ENCODE measurements at places on chromosomes 1 and 21. TPM values are rescaled to one million over a fixed set of nuclear protein-coding genes. Genes with fewer than 3 reads are reported as not detected.

SLC5A9 gene
- polyA plus RNA-seq = 8.9 TPM

- DNase-seq = no peak
These were observed 27.6 kb downstream of the FAAH start for GRCh38 chr1:46421739-46422138.

- DNase-seq = no peak
These were observed 3.7 kb downstream of the MATN1 start for GRCh38 chr1:30719406-30720270.

SLC66A1 gene
- polyA plus RNA-seq = 15.7 TPM

DNA sequence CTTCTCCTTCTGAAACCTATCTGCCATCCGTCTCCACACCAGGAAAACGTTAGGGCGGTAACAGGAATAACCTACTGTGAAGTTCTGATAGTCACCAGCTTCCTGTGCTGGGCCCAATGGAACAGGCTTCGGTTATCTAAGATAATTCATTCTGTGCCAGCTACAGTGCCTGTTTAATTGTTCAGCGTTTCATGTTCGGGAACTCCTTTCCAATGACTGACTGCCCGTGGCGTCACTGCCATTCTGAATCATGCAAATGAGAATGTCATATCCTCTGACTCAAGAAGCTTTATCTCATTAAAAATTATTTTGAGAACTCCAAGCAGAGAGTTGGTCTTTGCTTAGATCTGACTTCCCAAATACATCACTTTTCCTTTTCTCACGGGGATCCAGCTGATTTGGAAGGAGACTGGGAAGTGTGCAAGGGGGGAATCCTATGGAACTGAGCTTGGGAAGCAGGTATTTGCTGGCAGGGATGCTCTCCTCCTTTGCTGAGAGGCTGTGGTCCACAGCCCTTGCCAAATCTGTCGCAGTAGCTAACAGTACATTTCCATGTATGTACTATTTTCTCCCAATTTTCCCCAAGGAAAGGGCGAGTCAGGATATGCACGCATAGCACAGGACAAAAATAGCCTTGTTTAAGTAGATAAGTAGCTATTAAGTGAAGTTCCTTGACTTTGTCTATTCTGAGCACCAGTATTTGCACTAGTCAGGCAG is 358.7 kb downstream of the LTN1 start:
- DNase-seq = no peak

DNA sequence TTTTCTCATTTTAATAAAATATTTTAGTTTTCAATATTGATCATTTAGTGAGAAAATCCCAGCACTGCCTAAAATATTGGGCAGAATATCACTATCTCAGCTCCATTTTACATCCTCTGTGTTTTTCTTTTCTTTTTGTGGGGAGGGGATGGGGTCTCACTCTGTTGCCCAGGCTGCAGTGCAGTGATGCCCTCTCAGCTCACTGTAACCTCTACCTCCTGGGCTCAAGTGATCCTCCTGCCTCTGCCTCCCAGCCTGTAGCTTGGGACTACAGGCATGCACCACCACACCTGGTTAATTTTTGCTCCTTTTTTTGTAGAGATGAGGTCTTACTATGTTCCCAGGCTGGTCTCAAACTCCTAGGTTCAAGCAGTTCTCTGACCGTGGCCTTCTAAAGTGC is 76.1 kb downstream of the SLC25A24 start:
- no peak for DNase-seq

HNRNPCL4 gene
- 0.27 TPM for polyA plus RNA-seq

GRCh38 chr21:46156378-46156645 is 933 bp upstream of the FTCD start:
- DNase-seq = no peak

BARHL2 gene
- polyA plus RNA-seq = not detected

TXNDC12 gene
- 79.3 TPM for polyA plus RNA-seq

OR2AK2 gene
- not detected for polyA plus RNA-seq

ZBTB17 gene
- polyA plus RNA-seq = 35.5 TPM

GRCh38 chr1:23251812-23252211 is 34.5 kb upstream of the HTR1D start:
- no peak for DNase-seq

ADGRL4 gene
- polyA plus RNA-seq = 21.6 TPM

SYT2 gene
- polyA plus RNA-seq = 2.9 TPM

DNA sequence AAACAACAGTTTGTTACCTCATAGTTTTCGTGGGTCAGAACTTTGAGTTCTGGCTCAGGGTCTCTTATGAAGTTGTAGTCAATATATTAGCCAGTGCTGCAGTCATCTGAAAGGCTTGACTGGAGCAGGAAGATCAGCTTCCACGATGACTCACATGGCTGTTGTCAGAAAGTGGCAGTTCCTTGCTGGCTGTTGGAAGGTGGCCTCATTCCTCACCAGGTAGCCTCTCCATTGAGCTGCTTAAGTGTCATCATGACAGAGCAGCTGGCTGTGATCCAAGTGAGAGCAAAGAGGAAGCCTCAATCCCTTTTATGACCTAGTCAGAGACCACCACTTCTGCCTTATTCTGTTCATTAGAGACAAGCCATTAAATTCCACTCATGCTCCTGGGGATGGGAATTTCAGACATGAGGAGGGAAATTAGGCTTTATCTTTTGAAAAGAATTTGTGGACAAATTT is 5.6 kb downstream of the OSBPL9 start:
- DNase-seq = no peak

DNA sequence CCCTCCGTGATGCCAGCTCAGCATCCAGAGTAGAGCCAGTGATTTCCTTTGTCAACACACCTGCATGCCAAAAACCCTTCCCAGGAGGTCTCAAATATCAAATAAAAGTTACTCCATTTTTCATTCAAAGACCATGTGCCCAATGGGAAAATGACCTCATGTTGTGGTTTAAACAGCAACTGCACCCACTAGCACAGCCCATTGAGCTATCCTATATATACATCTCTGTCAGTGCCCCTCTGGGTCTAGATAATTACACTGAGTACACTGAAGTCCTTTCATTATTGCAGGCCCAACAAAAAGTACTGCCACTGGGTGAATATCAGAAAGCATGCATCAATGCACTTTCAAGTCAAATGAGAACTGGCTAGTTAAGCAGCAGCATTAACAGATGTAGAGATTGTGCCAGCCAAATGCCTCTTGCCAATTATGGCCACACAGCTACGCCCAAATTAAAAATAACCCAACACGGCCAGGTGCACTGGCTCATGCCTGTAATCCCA is 117.7 kb downstream of the SLC45A1 start:
- no peak for DNase-seq

PHLDA3 gene
- 12.7 TPM for polyA plus RNA-seq

DNA sequence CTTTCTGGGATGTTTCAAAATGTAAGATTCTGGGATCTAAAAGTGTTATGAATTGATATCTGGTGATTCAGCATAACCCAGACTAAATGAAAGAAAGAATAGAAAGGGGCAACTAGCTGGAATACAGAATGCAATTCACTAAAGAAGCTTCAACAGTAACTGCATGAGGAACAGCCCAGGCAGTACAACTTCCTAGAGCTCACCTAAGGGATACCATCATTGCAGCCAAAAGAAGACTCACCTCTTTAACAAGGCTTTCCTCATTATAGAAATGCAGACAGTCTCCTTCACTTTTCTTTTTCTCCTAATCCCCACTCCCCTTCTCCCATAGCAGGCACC is 6.3 kb downstream of the RGS5 start:
- no peak for DNase-seq

- peak; percentile 62 for DNase-seq
These were observed 14.7 kb downstream of the JUN start for GRCh38 chr1:58768971-58769808.

DNA sequence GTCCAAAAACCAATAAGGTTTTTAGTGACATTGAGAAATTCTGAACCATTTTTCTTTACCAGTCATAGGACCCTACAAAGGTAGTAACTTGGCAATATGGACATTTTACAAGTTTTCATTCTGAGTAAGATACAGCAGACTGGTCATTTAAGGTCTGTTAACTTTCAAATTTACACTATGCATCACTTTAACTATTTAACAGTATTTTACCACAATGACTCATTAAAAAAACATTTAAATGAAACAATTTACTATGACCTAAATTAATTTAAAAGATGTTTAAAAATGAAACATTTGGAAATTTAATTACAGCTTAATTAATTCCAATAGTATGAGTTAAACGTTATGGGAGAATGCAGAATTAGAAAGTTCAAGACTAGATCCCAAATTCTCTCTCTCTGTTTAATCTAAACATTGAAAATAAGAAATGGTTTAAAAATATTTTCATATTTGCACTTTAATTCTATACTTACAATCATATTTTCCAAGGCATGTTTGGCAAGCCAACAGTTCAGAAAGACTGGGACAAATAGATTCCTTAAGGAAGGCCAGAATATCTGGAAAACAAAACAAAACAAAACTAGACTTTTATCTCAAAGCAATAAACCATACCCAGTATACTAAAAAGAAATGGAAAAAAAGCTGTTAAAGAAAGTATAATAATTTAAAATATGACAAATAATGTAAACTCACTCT is 140.9 kb downstream of the KCNT2 start:
- no peak for DNase-seq

- DNase-seq = no peak
These were observed 176.9 kb upstream of the PRMT6 start for GRCh38 chr1:106879538-106879937.

DNALI1 gene
- polyA plus RNA-seq = 73.1 TPM

GRCh38 chr1:161069241-161069640 is 450 bp downstream of the ARHGAP30 start:
- DNase-seq = no peak

SOX13 gene
- 58.2 TPM for polyA plus RNA-seq

C1orf198 gene
- polyA plus RNA-seq = 91.2 TPM

DNA sequence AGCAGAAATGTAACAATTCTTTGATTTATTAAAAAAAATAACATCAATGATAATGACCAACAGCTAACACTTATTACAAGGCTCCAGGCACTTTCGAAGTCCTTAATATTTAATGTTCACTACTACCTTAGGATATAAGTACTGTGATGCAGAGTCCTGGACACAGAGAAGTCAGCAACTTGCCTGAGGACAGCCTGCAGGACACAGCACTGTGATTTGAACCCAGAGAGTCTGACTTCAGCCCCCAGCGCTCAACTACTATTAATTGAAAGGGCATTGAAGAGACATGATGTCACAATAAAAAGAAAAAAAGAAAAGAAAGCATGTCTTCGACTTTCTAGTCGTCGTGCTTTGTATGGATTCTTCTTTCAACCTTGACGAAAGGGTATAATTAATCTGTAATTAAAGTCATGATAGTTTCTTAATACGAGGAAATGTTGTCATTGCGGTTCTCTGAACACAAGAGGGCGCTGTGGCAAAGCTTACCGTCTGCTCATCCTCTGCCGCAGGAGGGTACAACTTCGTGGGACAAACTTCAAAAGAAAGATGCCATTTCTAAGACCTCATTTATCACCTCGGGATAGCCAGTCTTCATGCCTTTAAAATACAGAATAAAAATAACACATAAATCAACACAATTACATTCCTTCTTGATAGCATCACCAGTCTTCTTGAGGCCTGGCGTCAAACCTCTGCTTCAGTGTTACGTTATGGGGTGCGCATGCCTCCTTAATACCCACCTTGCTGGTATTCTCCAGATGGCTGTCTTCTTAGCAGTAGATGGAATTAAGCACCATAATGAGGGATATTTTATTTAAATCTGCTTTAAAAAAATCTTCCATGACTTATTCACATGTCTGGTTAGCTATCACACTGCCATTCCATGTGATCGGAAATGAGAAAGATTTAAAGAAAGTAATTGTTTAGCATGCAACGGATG is 240.1 kb downstream of the DISC1 start:
- peak; percentile 56 for DNase-seq

NUDT17 gene
- 8.0 TPM for polyA plus RNA-seq

KRTAP12-3 gene
- not detected for polyA plus RNA-seq

DNA sequence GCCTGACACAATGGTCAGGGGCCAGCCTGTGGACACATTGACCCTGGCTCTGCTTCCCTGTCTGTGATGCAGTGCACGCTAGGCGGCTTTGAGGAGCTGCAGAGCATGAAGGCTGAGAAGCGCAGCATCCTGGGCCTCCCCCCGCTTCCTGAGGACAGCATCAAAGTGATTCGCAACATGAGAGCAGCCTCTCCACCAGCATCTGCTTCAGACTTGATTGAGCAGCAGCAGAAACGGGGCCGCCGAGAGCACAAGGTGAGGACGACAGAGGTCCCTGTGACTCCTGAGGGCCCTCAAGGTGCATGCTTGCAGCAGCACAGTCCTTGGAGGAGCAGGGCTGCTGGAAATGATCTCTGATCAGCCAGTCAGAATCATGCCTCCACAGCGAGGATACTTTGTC is 8.6 kb downstream of the STRIP1 start:
- DNase-seq = no peak

RWDD3 gene
- polyA plus RNA-seq = 45.2 TPM

DNA sequence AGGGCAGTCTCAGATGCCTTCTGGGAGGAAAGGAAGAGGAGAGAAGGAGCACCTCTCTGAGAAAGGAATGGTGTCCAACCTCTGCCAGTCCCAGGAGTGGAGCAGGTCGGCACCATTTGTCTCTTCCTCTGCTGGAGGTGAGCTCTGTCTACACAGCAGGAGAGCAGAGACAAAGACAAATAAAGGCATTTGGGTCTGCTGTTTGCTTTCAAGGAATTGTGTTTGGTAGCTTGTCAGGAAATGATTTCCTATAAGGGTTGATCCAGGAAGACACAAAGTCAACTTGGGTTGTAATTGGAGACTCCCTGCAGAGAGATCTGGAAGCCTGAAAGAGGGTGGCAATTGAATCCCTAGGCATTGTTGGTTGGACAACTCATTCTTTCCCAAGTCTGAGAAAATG is 34.5 kb upstream of the PLXNA2 start:
- no peak for DNase-seq

GRCh38 chr1:217552339-217552951 is 78.4 kb downstream of the GPATCH2 start:
- DNase-seq = no peak

DNA sequence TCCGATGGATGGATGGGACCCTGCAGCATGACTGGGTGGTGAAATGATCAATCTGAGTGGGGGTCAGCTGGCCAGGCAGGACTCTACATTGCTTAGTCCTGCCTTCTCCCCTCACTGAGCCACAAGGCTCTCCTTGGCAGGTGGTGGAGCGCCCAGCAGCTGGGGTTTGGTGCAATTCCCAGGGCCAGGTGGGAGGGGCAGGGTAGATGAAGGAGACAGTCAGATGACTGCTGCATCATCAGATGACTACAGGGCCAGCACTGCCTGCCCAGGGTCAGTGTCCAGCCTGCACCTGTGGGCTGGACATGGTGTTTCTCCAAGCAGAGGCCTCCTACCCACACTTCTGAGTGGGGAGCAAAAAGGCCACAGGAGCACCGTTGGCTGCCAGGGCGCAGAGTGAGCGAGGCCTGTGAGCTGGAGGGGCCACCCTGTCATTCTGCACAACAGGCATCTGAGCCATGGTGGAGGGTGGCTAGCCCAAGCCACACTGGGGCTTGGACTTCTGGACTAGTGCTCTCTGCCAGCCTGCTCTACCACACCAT is 103.9 kb upstream of the EDN2 start:
- DNase-seq = no peak

GRCh38 chr1:196531737-196532524 is 76.3 kb downstream of the KCNT2 start:
- no peak for DNase-seq
